Bronchus fibroblast of lung (primary cell): ENCODE measurements at places on chromosomes 12 and 14. TPM values are rescaled to one million over a fixed set of nuclear protein-coding genes. Genes with fewer than 3 reads are reported as not detected.

Gene RHOJ
- total RNA-seq: 0.59 and 2.4 TPM in 2 replicates

Gene PPP1R1A
- total RNA-seq: not detected in 2 replicates

Gene MEG3
- 77.0 and 82.7 TPM in 2 replicates for total RNA-seq

Gene RIMBP2
- total RNA-seq: not detected in 2 replicates

Gene MIPOL1
- 5.6 and 7.6 TPM in 2 replicates for total RNA-seq
